ENCODE measurements at places on chromosomes 13 and 19.

DNA sequence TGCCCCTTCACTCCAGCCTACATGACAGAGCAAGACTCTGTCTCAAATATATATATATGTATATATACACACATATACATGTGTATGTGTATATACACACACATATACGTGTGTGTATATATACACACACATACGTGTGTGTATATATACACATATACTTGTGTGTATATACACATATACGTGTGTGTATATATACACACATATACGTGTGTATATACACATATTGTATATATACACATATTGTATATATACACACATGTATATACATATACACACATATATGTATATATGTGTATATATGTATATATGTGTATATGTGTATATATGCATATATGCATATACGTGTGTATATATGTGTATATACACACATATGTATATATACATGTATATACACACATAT is 173.3 kb downstream of the GPC5 start:
- DNase-seq: no peak

- DNase-seq: no peak
These were observed 158.7 kb downstream of the VWA8 start for GRCh38 chr13:41802043-41802683.

DNA sequence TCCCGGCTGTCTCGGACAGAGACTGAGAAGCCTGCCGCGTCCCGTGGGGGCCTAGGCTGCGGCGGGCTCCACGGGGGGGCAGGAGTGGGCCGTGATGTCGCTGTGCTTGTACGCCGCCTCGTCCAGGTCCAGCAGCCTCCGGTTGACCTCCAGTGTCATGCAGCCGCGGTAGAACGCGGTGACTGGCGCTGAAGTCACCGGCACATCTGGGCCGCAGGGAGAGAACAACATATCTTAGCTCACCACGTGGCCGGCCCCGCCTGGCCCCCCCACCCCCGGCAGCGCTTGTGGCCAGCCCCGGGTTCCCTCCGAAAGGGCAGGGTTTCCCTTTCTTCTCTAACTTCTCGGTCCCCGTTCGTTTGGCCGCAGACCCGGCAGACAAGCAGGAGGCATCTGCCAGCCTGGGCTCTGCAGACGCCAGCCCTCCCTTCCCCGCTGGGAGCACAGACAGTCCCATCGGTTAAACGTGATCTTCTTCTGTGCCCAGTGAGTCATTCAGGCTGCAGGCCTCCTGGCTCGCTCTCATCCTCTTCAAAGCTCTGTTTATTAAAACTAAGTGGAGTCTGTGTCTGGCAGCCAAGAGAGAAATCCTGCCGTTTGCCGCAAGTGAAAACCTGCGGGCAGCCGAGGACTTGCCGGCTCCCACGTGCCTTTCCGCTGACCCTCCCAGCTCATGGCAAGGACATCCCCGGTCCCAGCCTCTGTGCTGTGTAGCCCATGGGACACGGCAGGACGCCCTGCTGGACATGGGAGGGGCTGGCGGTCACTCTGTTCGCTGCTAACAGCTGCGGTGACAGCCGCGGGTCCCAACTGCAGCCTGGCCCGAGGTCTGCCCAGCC is 42.8 kb downstream of the GAS6 start:
- DNase-seq: peak; percentile 93

- DNase-seq: no peak
These were observed 6.7 kb downstream of the ZNF865 start for GRCh38 chr19:55611983-55612645.

GRCh38 chr19:46917002-46917401 is 56.2 kb downstream of the ARHGAP35 start:
- DNase-seq: no peak

GRCh38 chr13:90933097-90933826 is 414.2 kb upstream of the MIR17HG start:
- no peak for DNase-seq

DNA sequence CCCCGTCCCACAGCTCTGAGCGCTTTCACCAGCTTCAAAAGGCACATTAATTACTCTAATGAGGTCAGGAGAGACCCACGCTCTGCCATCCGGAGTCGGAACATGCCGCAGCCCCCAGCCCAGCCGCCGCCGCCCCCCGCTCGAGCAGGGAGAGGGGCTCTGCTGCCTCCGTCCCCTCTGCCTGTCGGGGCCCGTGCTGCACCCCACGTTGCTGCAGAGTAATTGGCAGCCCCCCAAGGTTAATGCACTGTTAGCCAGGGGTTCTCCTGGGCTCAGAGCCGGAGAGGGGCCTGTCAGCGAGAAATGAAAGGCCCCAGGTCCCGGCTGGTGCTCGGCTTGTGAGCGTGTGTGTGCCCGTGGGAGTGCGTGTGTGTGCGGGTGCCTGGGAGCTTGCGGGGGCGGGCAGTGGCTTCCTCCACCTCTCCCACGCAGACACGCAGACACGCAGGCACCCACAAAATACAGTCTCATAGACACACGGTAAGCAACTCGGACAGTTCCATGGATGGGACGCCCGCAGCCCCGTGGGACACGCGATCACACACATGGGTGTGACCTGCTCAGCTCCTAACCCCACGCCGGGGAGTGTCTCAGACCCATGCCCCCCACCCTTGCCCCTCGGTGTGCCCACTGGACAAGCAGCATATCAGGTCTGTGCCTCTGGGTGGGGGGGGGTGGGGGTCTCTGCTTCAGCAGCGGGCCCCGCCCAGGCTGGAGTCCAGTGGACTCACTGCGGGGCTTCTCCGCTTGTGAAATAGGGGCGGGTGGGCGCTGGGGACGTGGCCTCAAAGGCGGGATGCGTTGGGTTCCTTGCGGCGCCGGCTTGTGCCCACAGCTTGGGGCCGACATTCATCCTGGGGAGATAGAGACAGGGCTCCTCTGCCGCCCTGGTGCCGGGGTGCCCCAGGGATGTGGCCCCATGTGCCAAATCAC is 4.8 kb upstream of the EFNA2 start:
- no peak for DNase-seq

GRCh38 chr13:23679220-23679619 is 109.0 kb downstream of the TNFRSF19 start:
- DNase-seq: no peak

- DNase-seq: no peak
These were observed 12.2 kb upstream of the NFIX start for GRCh38 chr19:12983091-12983490.

DNA sequence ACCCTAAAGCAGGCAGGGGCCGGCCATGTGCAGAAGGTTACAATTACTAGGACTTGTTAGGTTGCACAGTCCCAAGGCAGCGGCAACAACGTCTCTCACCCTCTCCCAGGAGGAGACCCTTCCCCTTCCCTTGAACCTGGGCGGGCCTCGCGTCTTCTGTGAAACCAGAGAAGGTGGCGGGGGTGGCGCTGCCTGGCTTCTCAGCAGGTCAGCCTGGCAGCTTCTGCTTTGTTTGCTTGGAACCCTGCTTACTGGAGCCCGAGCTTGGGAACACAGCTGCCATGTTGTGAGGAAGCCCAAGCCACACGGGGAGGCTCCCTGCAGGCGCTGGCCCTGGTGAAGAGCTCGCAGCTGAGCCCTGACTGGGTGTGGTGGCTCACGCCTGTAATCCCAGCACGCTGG is 15.5 kb downstream of the MKNK2 start:
- DNase-seq: no peak

DNA sequence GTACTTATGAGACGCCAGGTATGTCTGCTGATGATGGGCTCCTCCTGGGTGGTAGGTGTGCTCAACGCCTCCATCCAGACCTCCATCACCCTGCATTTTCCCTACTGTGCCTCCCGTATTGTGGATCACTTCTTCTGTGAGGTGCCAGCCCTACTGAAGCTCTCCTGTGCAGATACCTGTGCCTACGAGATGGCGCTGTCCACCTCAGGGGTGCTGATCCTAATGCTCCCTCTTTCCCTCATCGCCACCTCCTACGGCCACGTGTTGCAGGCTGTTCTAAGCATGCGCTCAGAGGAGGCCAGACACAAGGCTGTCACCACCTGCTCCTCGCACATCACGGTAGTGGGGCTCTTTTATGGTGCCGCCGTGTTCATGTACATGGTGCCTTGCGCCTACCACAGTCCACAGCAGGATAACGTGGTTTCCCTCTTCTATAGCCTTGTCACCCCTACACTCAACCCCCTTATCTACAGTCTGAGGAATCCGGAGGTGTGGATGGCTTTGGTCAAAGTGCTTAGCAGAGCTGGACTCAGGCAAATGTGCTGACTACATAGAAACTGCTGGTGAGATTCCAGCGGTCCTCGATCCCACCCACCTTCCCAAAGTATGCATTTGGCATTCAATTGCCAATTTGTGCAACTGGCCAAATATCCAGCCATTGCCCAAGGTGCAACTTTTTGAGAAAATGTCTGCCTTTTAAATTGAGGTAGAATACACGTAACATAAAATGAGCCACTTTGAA is 10.2 kb downstream of the OR2Z1 start:
- DNase-seq: no peak

DNA sequence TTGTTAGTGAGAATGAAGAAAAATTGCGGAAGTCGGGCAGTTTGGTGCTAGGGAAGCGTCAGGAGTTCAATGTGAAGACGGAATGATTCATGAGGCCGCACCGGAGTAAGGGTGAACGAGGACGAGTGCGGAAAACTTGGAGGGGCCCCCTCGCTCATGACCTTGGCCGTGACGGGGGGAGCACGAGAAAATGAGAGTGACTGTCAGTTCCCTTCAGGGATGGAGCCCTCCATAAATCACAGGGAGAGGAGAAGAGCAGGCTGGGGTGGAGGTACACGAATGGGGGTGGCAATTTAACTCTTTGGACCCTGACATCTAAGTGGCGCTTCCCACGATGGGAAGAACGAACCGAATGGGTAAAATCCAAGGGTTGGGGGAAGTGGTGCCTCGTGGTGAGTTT is 486.4 kb downstream of the TSHZ3 start:
- no peak for DNase-seq

DNA sequence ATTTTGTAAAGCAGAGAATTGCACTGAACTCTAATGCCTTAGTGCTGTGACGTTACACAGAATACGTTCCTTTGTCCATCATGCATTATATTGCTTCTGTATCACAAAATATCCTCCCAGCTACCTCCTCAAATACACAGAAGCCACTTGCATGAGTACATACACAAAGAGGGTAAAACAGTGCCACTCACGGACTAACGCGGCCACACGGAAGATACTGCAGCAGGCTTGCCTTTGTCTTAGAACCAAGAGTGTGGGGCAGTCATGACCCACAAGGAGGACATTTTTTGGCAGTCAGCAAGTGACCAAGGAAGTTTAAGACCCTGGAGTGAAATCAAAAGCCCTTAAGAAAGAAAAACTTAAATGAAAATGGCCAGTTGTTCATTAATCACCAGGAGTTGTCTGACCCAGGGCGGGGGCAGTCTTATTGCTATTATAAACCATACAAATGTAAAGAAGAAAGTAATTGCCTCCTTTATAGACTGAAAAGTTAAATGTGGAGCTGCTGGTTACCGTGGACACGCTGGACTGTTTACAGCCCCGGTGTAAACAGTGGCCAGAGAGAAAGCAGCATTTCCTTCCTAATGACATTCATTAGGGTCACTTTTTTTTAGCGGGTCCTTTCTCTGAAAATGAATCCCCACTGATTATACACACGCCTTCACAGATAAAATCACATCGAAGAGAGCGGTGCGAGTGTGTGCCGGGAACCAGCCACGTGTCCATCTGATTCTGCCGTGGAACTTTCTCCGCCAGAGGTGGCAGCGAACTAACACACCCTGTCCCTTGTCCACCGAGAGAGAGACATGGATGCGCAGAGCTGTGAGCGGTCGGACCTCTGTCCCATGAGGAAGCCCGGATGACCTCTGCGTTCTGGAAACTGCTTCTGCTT is 66.8 kb downstream of the SOX1 start:
- no peak for DNase-seq

- DNase-seq: no peak
These were observed 14.6 kb downstream of the FRY start for GRCh38 chr13:32045982-32046785.

DNA sequence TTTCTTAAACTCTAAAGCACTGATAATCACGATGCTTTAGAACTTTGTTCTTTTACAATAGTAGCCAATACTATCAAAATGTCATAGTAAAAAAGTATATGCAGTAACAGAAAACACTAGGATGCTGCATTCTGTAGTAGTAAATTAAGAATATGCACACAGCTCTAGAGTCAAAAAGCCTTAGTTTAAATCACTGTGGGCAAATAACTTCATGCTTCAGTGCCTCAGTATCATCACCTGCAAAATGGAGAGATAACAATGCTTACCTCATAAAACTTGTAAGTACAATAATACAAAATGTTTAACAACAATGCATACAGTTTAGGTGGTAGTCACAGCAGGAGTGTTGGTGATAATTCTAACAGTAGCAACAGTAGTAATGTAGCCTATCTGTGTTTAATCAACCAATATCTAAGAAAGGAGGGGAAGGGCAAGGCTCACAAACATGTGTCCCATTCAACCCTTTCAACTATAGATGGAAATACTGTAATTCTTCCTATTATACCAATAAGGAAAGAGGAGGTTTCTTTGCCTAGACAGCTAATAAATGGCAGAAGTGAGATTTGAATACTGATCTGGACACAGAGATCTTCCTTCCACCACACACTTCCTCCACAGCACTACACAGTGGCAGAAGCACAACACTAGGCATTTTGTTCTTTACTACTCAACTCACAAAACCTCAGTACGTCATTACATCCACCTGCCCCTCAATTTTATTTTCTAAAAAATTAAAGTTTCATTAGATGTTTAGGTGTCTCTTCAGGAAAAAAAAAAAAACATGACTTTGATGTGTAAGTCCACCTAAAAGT is 4.6 kb downstream of the RBM26 start:
- DNase-seq: no peak

DNA sequence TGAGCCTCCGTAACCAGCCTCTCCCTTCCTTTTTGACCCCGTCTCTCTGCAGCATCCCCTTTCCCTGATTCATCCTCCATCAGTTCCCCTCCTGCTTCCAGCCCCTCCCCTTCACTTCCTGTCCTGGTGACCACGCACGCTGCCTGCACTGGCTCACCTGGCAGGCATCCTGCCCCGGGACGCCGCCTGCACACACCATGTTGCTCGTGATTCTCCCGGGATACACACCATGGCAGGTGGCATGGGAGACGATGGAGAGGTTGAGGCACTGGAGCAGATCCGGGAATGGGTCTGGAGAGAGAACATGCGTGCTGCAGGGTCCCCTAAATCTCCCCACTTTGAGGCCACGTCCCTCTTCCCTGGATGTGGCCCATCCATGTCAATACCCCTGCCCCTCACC is 4.2 kb downstream of the KLK12 start:
- no peak for DNase-seq

DNA sequence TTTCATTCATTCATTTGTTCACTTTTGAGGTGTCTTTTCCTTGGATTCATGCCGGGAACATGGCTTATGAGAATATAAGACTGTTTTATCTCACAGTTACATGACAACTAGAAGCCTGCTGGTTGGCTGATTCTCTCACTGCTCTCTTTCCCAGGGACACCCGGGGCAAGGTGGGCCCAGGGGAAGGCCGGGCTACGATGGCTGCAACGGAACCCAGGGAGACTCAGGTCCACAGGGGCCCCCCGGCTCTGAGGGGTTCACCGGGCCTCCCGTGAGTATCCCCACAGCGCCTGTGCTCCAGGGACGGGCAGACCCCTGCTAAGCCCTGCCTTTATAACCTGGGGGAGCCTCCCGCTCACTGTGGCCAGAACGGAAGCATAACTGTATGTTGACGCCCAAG is 121.2 kb downstream of the COL4A2 start:
- no peak for DNase-seq
